ENCODE measurements at places on chromosomes 3 and 15. TPM values are rescaled to one million over a fixed set of nuclear protein-coding genes. Genes with fewer than 3 reads are reported as not detected.

GRCh38 chr3:42490243-42490642 lies 12.2 kb upstream of the VIPR1 start:
- DNase-seq, result peak; percentile 48

DNA sequence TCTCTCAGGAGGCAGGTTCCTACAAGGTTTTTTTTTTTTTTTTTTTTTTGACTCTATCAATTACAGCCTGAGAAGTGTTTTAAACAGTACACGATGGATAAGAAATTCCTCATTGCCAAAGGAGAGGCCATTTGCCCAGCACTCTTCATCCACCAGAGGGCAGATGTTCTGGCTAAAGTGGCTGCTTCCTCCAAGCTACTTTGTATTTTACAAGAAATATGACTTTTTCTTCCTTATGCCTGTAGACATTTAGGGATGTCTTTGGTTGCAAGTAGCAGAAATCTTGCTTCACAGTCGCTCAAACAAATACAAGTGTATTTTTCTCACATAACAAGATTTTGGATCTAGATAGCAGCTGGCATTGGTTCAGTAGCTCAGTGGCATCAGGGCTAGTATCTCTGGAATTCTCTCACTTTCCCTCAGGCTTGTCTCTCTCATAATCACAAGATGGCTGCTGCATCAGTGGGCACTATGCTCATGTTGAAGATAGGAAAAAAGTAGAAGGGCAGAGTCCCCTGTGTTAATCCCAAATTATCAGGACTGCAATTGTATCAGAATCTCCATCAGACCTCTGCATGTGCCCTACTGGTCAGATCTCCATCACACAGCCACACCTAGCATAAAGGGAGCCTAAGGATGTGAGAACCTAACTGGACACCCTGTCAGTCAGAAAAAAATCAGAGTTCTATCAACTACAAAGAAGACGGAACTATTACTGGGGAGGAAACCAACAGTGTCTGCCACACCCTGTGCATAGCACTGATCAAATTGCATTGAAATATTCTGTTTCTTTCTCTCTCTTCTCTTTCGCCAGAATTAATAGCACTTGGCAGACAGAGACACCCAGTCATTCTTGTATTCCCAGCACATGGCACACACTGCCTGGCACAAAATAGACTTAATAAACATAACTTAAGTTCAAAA lies 138.9 kb upstream of the COL8A1 start:
- peak; percentile 77 for DNase-seq

GRCh38 chr3:23161896-23162570 lies 41.1 kb upstream of the UBE2E2 start:
- DNase-seq, result no peak

- DNase-seq, result no peak
Observed at GRCh38 chr3:16536996-16537395, 23.5 kb upstream of the RFTN1 start.

- no peak for DNase-seq
Observed at GRCh38 chr3:60365360-60365759, 885.9 kb downstream of the FHIT start.

- DNase-seq, result no peak
Observed at GRCh38 chr3:28850186-28850585, 430.7 kb upstream of the RBMS3 start.

GRCh38 chr15:74901612-74902063 lies 5.0 kb downstream of the FAM219B start:
- peak; percentile 82 for DNase-seq

DNA sequence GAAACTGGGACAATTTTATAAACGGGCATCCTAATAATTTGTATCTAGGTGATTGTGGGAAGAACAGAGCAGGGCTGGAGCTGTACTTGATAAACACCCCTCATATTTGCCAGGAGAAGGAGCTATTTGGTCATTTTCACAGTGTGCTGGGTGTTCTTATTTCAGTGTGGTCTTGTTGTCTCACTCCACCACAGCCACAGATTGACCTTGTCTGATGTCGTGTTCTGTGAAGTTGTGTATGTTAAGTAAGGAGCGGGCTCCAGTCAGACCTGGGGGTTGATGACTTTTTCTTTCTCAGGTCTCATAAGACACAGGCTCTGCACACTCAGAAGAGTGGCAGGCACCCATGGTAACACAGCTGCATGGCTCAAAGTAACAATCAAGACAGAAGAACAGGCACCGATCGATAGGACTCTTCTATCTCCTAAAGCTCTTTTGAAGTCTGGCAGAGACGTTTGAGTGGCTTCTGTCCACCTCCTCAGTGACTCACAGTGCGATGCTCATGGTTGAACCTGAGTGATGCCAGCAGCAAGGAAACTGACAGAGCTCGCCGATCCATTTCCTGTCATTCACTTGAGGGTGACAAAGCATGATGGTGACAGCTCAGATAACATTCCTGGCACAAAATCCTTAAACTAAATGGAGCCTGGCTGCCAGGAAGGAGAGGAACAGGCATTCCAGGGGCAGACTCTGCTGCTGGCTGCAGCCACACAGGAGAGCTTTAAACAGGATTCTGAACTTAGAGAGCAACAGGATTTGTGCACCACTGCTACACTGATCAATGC lies 20.8 kb downstream of the DPH3 start:
- no peak for DNase-seq

GRCh38 chr15:74373731-74374647 lies 6.5 kb upstream of the CYP11A1 start:
- peak; percentile 99 for DNase-seq

- DNase-seq, result no peak
Observed at GRCh38 chr15:62760538-62760937, 282.0 kb upstream of the TPM1 start.

DNA sequence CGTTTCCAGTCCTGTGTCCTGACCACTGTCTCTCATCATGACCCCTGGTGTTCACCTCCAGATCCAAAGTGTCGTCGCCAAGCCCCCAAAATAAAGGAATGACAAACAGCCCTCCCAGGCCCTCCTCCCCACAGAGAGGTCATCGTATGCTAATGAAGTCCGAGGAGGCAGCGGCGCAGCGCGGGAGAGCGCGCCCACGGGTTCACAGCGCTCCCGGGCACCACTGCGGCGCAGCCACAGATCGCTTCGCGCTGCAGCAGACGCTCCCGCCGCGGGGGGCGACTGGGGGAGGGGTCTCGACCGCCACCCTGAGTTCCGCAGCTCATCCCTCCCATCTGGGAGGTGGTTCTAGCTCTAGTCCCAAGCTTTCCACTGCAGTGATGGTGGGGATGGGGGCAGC lies 1.3 kb downstream of the DGKG start:
- peak; percentile 74 for DNase-seq

DNA sequence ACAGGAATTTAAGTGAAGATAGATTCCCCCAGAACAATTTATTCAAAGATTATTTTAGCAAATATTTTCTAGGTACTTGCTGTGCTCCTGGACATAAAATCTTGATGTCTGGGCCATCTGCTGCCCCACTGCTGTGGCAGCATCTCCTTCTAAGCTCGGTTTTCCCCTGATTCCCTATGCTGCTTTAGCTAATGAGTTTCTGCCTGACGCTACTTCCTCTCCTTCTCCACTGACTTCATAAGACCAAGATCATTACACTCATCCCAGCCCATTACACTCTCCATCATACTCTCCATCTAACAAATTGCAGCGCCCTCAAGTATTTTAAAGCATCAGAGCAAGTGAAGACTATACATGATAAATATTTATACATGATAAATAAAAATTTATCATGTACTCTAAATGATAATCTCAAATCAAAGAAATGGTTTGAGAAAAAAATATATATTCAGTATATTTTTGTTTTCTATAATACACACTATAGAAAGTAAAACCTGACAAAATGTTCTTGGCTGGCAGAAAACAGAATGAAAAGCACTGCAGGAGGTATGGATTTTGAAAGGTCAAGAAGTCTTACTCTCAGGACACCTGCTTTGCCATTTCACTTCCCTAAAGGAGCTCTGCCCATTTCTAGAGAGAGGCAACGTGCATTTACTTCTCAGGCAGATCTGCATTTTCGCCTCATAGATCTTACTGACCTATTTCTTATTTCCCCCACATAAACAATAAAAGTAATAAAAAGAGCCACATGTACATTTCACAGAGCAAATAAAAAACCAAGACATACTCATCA lies 232.0 kb downstream of the KCNMB2 start:
- DNase-seq, result no peak

GRCh38 chr3:41190509-41191284 lies 8.6 kb upstream of the CTNNB1 start:
- no peak for DNase-seq

GRCh38 chr3:71478568-71478967 lies 105.0 kb downstream of the FOXP1 start:
- no peak for DNase-seq

DNA sequence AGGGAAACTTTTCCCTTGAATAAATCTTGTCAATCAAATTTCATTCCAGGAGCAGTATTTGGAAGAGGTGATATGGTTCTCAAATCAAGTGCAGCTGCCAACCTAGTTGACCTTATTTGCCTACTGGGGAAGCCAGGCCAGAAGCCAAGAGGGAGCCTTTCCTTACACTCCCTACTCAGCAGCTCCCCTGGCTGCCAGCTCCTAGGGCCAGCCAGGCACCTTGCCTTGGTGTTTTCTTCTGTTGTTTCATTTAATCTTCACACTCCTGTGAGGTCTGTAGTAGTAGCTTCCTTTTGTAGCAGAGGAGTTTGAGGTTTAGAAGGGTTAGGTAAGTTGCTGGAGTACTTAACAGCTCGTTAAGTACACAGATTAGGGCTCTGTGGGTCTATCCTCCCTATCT lies 22.6 kb downstream of the MKRN2OS start:
- peak; percentile 78 for DNase-seq

DNA sequence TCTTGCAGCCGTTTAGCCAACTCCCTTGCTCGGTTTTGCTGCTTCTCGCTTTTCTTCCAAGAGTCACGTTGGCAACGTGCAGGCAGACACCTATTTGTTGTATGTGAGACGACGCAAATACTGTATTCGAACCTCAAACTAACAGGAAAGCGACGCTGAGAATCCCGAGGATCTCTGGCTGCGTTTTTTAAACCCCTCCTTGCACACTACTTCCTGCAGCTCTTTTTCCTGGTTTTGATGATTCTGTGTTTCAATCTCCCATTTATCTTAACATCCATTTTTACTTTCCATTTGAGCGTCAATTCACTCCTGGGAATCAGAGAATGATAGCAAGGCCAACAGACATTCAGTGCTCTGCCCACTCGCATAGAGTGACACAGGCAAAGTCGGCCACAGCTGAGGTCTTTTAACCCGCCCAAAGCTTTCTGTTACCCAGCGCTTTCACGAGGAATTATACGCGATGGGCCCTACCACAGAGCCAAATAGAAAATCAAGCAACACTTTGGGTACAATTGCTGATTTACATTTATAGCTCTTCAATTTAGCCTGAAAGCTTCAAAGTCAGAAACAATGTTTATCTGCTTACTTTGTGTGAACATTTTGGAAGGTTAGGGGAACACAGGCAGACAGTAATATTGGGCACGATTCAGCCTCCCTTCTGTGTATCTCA lies 1.6 kb upstream of the ANXA2 start:
- peak; percentile 72 for DNase-seq

DNA sequence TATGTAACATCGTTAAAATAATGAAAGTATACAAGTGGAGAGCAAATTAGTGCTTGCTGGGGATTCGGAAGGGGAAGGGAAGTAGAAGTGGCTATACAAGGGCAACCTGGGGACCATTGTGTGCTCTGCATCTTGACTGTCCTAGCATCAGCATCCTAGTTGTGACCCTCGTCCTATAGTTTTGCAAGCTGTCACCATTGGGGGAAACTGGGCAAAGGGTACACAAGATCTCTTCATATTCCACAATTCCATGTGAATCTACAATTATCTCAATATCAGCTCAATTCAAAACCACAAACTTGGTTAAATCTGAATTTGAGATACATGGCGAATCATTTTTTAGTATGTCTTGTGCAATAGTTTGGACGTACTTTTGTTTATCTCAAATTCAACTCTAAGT lies 30.9 kb downstream of the WNT7A start:
- no peak for DNase-seq

BMF gene
- total RNA-seq, result 53.3 TPM

EFL1 gene
- total RNA-seq, result 57.9 TPM

DNAJC19 gene
- total RNA-seq, result 60.1 TPM

GOLGA6L7 gene
- total RNA-seq, result 0.15 TPM

CGNL1 gene
- 85.6 TPM for total RNA-seq

LCMT2 gene
- 13.2 TPM for total RNA-seq
